ENCODE measurements at places on chromosomes 7 and 10.

- no peak for DNase-seq
These were observed 6.9 kb upstream of the CALML5 start for GRCh38 chr10:5506246-5506645.

DNA sequence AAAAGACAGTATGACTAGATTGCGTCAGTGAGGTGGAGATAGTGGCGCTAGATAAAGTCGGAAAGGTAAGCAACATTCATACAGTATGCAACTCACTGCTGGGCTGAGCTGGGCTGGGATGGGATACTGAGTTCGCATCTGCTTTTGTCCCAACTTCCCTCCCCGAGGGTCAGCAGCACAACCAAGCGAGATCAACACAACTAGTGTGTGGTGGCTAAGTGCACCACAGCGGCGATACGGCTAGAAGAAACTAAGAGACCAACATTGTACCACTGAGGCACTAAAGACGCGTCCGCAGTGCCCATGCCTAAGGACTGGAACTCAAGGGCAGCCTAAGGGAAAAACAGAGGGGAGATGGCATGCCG, 467 bp downstream of the EXOSC1 start:
- no peak for DNase-seq

DNA sequence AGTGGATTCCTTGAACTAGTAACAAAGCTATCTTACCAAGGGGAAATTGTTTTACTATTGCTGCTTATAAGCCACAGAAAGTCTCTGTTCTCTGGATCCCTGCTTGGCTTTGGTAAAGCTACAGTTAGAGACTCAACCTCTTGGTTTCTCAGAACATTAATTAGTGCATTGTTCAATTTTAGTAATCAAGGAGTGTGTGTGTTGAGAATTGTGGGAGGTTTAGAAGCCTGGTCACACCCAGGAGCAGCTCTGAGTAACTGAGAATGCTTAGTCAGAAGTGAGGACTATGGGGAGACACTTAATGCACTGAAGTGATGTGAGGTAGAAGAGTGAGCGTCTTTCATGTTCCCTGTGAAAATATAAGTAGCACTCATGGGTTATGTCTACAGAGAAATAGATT, 8.2 kb upstream of the ACTA2 start:
- DNase-seq = no peak

DNA sequence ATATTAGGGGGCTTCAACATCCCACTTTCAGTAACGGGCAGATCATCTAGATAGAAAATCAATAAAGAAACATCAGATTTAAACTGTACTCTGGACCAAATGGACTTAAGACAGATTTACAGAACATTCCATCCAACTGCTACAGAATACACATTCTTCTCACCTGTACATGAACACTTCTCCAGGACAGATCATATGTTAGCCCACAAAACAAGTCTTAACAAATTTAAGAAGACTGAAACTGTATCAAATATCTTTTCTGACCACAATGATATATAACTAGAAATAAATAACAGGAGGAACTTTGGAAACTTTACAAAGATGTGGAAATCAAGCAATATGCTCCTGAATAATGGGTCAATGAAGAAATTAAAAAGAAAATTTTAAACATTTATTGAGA, 86.7 kb downstream of the MICU1 start:
- no peak for DNase-seq

DNA sequence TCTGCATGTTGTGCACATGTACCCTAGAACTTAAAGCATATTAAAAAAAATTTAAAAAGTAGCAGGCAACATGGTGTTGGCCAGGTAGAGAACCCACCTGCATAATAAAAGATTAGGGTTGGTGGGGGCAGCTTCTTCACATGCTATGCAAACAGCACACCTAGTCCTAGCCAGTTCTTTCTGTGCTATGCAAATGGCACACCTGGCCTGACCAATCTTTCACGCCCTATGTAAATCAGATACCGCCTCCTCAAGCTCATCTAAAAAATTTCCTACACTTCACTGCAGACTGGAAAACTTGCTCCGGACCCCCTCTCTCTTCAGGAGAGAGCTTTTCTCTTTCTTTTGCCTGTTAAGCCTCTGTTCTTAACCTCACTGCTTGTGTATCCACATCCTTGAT, 14.5 kb upstream of the PIP start:
- DNase-seq = no peak

DNA sequence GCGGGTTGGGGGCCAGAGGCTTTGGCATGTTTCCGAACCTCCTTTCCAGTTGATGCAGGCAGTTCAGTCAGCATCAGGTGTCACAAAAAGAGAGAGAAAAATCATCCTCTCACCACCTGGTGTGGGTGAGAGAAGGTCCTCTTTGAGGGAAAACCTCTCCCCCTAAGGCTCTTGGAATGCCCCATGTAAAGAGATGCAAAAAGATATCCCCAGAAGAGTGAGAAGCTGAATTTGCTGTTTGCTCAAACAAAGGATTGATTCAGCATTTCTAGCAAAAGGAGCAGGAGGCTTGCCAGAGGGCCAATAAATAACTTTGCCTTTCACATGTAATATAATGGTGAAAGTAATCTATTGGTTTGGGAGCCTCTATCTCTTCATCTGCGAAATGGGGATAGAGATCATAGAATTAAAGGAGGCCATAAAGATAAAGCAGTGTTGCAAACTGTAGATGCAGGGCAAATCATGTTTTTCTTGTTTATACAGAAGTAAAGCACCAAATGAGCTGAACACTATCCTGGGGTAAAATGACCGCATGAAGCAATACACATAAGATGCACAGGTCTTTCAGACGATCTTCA, 425.9 kb downstream of the LRMDA start:
- DNase-seq = no peak

DNA sequence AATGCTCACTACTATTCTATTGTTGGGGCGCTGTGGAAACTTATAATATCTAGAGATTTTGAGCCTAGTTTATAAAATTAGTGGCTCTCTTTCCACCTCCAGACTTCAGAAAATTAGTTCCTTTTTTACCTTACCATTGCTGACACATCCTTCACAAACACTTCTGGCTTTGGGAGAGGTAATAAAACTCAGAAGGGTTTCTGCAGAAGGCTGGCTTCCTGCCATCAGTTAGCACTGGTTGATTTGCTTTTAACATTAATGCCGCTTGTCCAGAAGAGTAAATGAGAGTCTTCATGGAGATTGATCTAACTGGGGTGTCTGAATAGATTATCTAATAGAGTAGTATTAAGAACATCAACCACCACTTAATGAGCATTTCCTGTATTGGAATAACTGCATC, 20.3 kb downstream of the ACSM6 start:
- no peak for DNase-seq

GRCh38 chr10:15824498-15824897, 35.8 kb downstream of the MINDY3 start:
- no peak for DNase-seq

DNA sequence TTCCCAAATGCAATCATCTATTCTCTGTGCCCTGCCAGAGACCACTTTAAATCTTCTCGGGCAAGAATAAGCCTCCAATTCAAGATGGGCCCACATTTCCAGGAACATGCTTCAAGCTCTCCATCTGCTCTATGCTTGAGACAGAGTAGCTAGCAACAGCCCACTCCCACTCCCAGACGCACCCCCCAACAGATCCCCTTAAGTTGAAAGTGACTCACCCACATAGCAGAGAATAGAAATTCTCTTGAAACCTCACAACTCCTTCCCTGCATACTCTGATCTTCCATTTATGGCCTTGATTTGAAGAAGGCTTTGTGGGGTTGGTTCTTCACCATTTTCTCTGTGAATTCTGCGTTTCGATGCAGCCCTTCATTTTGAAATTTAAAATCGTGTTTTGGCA, 604.0 kb downstream of the INHBA start:
- no peak for DNase-seq

- no peak for DNase-seq
These were observed 63.5 kb downstream of the RABGEF1 start for GRCh38 chr7:66804001-66804400.

DNA sequence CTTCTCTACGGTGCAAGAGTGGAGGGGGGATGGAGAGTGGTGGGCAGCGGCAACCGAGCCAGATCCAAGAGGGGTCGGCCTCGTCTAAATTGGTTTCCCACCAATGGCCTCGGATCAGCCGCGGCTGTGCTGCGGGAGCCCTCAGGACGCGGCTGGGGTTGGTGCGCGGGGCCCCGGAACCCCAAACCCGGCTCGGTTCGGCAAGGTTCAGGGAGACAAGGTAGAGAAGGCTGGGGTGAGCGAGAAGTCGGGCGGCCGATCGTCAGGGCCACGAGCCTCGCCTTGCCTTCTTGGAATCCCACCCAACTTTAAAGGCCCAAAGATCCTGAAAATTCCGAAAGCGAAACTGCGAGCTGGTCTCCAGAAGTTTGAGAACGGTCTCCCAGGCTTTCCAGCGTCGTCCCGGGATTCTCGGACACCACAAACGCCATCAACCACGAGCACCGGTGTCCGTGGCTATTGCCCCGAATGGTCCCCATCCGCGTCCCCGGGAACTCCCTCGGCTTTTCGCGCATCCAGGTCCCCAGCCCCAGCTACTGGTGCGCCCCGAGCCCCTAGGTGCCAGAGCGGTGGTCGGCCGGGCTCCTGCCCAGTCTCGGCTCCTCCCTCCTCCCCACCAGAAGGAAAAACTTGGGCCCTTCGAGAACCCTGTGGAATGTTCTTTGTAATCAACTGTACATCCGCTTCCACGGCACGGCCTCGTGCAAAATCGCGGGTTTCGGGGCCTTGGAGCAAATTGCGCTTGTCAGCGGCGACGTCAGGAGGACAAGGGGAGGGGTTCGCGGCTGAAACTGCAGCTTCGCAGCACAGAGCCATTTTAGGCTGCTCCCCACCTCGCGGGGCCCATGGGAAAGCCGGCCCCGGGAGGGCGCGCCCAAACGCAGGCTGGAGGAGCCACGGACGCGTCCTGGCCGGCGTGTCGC, 3.2 kb downstream of the SFMBT2 start:
- DNase-seq = no peak

DNA sequence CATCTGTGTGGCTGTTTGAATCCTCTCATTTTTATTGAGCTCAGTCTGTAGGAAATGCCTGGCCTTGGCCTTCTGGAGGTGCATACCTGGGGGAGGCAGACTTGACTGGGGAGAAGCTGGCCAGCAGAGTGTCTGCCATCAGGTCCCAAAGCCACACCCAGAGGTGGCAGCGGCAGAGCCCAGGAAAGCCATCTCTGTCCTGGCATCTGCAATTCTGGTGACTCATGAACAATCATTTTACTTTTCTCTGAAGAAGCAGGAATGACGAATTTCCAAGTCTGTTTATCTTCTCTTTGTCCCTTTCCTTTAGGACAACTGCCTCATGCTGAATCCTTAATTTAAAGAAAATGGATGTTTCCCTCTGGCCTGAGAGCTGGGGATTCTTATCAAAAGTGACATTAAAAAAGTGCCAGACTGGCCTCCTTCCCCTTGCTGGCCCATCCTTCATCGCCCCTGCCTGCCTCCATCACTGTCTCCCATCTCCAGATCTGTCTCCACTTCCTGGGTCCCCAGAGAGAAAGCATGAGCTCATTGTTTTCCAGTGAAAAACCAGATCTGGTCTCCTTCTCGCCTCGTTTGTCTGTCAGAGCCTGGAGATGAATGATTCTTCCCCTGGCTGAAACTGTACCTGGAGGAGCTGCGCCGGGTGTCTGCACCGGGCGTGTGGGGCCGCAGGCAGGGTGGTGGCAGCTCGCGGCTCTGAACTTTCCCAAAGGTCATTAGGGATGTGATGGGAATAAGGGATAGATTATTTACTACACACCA, 124.5 kb downstream of the TMEM178B start:
- DNase-seq = no peak

- DNase-seq = no peak
These were observed 196.0 kb upstream of the GRB10 start for GRCh38 chr7:50978633-50979215.

GRCh38 chr7:462173-463103, 57.2 kb downstream of the PDGFA start:
- no peak for DNase-seq

GRCh38 chr10:74012480-74012879, 14.6 kb downstream of the VCL start:
- no peak for DNase-seq

GRCh38 chr7:32957326-32958045, at the start of gene FKBP9:
Gene FKBP9 (plus strand): TSS chr7:32957440. CDS start chr7:32957574, 134 bp downstream.
- no peak for DNase-seq

Data from stimulated activated CD4-positive, alpha-beta T cell treated with anti-CD3 and anti-CD28 coated beads, TNF-alpha, amount 100 ng/mL, for 1 hour (primary cell).